NCI-H2227 treated with DMSO at 0.1 percent for 48 hours (cell line): ENCODE measurements at places on chromosomes 11 and 22.

DNA sequence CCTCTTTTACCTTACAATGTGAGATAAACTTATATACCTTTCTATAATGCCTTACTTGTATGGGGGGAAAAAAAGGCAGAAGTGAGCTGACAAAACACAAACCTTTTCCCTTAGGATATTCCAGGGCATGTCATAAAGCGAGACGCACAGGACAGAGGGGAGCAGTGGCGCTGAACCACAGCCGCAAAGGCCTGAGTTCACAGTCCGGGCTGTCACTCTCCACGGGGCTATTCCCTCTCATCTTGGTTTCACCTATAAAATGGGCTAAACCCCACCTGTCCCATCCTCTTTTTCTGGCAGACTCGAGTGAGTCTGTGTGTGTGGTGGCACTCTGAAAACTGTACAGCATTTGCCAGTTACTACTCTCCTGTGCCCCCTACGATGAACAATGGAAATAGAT lies 14.4 kb upstream of the FXYD2 start:
- DNase-seq, result no peak

DNA sequence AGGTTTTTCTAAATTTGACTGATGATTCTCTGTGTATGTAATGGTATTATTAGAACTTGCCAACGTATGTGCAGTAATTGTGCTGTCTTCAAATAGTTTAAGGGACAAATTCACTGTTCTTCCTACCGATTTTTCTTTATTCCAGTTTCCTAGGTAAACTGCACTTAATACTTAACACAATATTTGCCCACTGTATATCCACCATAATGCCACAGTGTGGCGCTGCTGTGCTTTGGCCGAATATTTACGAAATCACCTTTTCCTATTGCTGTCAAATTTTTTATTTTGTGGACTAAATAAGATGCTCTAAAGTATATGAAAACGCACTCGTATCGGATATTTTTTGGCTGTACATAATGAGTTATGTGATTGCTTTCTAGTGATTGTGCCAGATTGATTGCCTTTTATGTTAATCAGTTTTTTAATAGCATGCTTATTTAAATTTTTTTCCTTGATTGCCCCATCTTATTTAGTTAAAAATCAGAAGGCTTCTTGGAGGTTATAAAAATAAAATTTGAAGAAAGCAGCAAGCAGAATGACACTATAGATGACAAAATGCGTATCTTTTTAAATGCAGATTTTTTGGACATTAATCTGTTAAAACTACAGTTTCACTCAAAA lies 10.5 kb downstream of the AASDHPPT start:
- peak; percentile 37 for DNase-seq

DNA sequence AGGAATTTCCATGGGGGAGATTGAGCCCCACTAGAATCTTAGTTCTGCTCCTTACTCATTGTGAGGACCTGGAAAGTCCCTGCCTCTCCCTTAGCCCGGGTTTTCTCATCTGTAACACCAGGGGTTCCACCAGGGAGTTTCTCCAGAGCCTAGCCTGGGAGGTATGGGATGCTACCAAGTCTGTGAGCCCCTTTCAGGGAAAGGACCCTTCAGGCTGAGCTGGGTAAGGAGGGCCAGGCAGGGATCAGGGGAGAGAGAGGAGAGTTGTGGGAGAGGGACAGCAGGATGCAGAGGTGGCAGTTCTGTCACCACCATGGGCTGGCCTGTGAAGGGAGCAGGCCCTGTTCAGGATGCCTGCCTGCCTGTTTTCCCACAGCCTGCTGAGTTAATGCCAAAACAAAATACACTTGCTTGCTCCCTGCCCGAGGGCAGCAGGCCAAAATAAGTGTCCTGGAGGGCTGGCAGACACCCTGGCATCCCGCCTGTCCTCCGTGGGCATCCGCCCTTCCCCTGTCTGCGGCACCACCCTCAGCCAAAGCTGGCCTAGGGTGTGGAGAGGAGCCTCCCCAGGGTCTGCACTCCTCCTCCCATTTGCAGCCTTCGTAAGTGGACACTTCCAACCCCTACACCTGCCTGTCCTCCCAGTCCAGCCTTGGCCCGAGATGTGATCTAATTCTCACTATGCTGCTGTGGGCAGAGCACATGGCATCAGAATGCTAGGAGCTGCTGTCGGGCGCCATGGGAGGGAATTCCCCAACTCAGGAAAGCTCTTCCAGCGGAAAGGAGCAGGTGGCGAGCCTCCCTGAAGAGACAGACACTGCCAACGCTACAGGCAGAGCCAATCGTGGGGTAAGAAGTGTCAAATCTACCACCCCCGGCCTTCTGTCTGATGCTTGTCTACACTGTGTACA lies 5.9 kb upstream of the FCHSD2 start:
- peak; percentile 14 for DNase-seq

- no peak for DNase-seq
These were observed 23.5 kb downstream of the UBE2L3 start for GRCh38 chr22:21590809-21591641.

DNA sequence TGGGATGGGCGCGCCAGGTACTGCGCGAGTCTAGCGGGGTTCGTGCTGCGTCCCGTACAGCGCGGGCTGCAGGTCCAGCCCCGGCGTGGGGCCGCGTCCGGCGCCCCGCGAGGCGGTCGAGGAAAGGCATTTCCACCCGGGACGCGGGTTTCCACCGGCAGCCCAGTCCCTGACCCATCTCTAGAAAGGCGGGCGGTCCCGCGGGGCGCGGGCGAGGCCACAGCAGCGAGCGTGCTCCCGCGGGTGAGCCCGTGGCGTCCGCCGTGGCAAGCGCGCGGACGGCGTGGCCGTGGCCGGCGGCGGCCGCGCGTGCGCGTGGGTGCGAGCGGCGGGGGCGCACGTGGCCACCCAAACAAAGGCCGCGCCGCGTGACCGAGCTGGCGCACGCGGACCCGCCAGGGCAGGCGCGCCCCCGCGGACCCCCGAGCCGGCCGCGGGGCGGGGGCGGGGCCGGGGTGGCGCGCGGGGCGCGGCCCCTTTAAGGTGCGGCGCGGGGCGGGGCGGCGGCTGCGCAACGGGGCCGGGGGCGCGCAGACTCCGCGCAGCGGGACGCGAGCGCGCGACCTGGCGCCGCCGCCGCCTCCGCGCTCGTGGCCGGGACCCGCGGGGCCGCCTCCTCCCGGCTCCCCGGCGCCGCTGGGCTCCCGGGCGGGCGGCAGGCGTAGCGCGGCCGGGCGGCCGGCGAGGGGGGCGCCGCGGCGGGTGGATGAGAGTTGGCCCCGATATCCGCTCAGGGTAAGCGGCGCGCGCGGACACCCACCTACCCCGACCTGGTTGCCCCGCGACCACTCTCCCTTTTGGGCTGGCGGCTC lies 39.3 kb upstream of the CELSR1 start:
- DNase-seq, result no peak

DNA sequence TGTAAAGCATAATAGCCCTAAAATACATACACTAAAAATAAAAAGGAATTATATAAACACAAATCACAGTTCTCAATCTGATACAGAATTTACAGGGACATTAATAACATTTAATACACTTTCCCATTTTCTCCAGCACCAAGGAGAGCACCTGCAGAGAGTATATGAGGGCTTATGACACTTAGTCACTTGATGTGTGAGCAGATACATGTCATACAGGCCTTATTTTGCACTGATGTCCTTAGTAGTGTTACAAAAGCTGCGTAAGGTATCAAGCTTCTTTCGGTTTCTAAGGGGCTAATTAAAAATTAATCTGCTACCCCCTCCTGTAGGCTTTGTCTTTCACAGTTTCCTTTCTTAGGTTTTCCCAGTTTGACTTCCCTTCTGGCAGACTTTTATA lies 61.3 kb downstream of the TRIM44 start:
- no peak for DNase-seq

GRCh38 chr11:113721462-113722066 lies 15.5 kb upstream of the TMPRSS5 start:
- no peak for DNase-seq

GRCh38 chr22:35661464-35661863 lies 13.2 kb downstream of the APOL6 start:
- no peak for DNase-seq

- no peak for DNase-seq
These were observed 110.8 kb downstream of the UVRAG start for GRCh38 chr11:75925785-75926164.

GRCh38 chr22:30217698-30218560 lies 28.6 kb downstream of the LIF start:
- no peak for DNase-seq

DNA sequence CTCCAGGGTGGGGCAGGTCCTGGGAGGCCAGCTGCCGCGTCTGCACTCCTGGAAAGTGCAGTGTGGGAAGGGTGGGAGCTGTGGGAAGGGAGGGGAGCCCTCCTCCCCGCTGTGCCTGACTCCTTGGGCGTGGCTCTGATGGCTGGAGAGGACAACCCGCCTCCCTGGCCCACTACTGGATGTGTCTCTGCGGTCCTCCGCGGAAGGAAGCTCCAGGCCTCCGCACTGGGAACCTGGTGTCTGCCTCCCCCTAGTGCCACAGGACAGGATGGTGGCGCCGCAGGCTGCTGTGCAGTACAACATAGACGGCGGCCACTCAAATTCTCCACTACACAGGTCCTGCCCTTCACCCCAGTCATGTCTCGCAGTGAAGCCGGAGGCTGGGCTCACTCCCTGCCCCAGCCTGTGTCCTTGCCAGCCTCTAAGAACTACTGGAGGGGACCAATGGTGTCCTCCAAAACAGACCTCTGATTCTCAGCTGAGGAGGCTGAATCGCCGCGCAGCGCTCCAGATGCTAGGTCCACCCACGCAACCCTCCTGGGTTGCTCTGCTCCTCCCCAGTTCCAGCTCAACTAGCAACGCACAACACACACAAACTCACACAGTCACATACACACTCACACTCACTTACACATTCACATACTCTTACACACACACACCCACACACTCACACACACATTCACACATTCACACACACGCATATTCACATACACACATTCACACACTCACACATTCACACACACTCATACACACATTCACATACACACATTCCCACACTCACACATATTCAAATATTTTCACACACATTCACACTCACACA lies 12.4 kb upstream of the DSCAML1 start:
- peak; percentile 69 for DNase-seq

- no peak for DNase-seq
These were observed 15.0 kb downstream of the UBE2L6 start for GRCh38 chr11:57552479-57552878.
